Stimulated activated CD4-positive, alpha-beta T cell treated with anti-CD3 and anti-CD28 coated beads, Interleukin-15, amount 100 ng/mL, for 48 hours (primary cell): ENCODE measurements at places on chromosomes 2 and 18.

DNA sequence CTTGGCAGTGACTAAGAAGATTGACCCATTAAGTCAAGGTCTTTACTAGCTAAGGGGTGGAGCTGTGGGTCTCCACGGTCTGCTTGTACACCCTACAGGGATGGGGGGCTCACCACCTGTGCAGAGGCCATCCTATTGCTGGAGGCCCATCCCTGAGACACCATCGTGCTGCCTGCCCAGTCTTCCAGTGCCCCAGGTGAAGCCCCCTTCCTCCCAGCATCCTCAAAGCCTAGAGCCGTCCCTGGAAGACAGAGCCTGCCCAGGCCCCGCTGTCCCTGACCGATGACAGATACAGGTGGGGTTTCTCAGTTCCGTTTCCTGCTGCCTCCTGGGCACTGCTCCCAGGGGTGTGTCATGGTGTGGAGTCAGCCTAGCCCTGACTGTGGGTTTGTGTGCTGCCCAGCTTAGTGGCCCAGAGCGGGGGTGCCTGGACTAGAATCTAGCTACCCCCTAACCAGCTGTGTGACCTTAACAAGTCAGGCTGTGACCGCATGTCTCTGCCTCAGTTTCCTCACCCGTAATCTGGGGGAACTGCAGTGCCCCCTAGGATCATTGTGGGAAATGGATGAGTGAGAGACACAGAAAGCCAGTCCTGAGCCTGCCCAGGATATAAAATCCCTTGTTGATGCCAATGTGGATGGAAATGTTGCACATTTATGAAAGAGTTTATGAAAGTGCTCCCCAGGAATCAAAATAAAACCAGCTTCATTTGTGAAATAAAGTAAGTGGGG lies 2.0 kb downstream of the OTOS start:
- no peak for DNase-seq

DNA sequence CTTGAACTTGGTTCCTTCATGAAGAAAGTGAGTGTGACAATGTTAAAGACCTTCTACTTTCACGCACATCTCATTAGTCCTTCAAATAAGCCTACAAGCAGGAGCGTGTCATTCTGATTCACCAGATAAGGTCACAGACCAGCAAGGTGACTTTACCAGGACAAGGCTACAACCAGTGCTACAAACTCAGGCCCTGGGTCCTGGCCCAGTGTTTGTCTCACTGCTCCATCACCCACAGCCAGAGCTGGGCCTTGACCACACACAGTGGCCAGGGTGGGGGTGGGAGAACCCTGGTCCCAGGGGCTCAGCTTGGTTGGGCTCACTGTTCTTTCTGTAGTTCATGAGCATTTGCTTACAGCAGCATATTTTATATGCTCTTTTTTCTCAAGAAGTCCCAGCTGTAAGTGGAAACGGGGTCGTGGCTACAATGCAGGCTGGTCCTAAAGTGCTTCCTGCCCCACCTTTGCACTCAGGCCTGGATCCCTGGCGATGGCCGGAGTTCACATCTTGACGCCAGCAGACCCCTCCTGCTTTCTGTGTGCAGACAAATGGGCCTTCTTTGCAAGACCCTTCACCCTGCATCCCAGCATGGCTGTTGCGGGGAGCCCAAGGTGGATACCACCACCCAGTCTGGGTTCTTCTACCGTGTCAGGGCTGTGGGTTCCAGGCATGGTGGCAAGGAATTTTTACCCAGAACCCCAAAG lies 153.6 kb upstream of the EPAS1 start:
- no peak for DNase-seq

GRCh38 chr2:119719261-119719627 lies 40.2 kb downstream of the TMEM177 start:
- DNase-seq, result no peak

DNA sequence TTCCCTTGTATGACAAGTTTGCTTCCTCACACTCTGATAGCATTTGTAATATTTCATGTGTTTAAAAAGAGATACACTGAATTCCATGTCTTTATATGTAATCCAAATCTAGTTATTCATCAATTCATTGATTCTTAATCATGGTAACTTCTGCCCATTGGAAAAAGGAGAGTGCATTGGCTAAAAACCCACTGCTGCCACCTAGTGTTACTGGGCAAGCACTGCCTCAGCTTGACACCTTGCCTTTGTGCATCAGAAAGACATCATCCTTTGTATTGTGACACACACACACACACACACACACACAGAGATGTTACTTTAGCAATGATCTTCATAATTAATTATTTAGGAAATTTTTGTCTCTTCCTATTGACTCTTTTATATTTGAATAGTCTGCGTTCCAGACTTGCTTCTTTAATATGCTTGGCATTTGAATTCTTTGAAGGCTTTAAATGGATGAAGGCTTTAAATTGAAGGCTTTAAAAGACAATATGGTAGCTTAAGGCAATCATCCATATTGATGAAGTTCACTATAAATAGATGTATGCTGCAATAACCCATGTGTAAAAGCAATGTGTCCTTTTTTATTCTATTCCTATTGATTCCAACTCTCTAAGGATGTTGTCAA lies 414.2 kb upstream of the CHST9 start:
- peak; percentile 4 for DNase-seq

GRCh38 chr18:1559563-1559962 lies 654.9 kb downstream of the ADCYAP1 start:
- no peak for DNase-seq

- DNase-seq, result peak; percentile 7
Measured at GRCh38 chr2:208373460-208374089, 33.0 kb upstream of the PTH2R start.

DNA sequence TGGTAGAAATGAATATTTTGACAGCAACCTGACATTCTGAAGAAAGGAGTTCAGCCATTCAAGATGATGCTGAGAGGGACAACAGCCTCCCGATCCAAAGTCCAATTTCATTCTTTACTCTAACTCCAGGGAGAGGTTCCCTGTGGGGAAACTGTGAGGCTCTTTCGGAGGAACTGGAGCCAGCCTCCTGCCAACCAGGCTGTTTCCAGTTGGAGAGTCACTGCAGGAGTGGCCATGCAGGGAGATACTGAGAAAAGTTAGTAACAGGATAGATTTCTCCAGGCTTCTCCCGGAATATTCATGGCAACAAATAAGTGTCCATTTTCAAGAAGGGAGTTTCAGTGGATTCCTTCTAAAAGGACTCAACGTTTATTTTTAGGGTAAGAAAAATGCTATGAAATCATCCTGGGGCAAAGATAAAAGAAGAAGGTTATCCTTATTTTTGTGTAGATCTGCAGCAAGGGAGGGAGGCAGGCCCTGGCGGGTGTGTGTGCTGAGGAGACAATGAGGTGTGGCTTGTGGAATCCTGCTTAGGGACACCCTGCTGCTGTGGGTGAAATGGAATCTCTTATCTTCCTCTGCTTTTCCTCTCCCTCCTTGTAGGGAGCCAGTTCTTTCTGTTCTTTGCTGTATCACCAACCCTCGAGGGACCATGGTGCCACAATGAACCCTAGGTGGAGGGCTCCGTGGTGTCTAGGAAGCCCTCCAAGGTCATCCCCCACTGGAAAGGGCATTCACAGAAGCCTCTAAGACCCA lies 18.1 kb downstream of the KLHL14 start:
- DNase-seq, result no peak

- no peak for DNase-seq
Measured at GRCh38 chr2:189836644-189837043, 52.4 kb downstream of the PMS1 start.

- no peak for DNase-seq
Measured at GRCh38 chr2:71608034-71608433, 154.7 kb downstream of the DYSF start.

DNA sequence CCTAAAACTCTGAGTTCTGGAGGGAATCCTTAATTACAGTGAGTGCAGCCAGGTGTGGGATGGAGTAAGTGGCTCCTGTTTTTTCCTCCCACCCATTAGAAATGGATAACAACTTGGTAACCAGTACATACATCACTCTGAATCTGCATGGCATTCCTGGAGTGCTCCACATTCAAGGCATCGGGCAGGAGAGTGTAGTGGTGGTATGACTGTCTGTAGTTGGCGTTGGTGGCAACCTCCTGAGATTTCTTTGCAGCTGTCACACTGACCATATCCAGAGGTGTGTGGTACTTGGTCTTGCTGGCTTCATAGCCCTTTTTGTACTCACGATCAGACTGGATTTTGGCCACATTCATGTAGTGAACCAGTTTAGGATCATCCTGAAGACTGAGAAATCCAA lies 68.3 kb downstream of the NEB start:
- no peak for DNase-seq

DNA sequence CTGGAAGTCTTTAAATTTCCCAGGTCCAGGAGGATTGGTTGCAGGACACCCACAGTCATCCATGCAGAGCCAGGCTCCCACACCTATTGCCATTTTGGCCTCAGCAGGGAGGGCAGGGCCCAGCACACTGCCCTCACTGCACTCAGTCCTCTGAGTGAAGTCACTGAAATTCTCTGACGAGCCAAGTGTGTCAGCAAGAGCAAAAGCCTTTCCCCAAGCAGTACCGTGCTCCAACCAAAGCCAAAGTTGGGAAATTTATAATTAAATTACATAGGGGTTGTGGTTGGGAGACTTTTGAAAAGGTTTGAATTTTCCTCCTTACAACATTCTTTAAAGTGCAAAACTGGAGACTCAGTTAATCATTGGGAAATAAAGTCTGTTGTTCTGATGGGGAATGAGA lies 98.5 kb upstream of the CD226 start:
- DNase-seq, result no peak

GRCh38 chr2:191183516-191183915 lies 32.7 kb upstream of the STAT4 start:
- no peak for DNase-seq

GRCh38 chr2:40160751-40161218 lies 291.1 kb downstream of the SLC8A1 start:
- no peak for DNase-seq

GRCh38 chr2:52542297-52542696 lies 1225.3 kb upstream of the CHAC2 start:
- DNase-seq, result no peak

GRCh38 chr2:197306696-197307040 lies 3.9 kb downstream of the ANKRD44 start:
- no peak for DNase-seq

- no peak for DNase-seq
Measured at GRCh38 chr2:52473526-52473925, 1294.1 kb upstream of the CHAC2 start.

- DNase-seq, result no peak
Measured at GRCh38 chr2:111633643-111634042, 250.3 kb downstream of the ANAPC1 start.

- DNase-seq, result no peak
Measured at GRCh38 chr18:65343571-65343970, 407.2 kb upstream of the CDH7 start.

DNA sequence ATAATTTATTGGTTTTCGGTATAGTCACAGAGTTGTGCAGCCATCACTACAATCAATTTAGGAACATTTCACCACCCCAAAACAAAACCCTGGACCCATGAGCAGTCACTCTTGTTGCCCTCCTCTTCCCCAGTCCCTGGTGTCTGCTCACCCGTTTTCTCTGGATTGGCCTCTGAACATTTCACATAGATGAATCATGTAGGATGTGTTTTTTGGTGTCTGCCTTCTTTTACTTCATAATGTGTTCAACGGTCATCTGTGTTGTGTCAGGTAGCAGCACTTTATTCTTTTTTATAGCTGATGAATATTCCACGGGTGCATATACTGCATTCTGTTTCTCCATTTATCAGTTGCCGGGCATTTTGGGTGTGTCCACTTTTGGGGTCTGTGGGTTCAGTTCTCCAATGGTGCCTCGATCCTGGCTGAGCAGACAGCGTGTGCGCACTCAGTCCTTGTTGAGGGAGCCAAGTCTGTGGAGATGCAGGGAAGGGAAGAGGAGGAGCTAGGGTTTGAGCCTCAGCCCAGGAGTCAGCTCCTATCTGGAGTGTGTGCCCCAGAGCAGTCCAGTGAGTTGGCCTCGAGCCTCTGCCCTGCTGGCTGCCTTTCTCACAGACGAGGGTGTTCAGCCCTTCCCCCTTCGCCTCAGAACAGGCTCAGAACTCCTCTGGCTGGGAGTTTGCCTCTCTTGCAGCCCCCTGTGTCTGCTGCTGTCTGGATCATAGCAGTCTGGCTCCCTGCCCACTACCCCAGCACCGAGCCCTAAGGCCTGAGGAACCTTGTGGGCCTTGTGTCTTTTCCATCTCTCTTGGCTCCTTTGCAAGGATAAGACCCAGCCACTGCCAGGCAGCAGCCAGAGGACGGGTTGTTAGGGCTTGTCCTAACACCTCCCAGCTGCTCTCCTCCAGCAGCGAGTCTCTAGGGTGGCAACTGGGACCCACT lies 18.0 kb downstream of the C2orf74 start:
- DNase-seq, result no peak

DNA sequence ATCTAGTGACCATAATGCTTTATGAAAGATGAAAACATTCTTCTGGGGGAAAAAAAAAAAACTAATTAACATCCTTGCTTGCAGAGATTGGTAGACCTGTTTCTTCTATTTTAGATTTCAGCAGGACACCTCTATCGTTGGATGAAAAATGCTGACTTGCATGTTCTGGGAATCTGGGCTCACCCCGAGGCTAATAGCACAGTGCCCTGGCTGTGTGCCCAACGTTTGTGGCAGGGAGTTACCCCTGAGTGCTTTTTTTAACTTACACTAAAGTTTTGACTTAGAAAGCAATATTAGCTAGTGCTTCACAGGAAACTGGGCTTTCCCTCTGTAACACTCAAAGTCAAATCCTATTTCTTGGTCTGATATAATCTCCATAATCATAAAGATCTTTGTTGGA lies 233.2 kb downstream of the SLC8A1 start:
- DNase-seq, result no peak

DNA sequence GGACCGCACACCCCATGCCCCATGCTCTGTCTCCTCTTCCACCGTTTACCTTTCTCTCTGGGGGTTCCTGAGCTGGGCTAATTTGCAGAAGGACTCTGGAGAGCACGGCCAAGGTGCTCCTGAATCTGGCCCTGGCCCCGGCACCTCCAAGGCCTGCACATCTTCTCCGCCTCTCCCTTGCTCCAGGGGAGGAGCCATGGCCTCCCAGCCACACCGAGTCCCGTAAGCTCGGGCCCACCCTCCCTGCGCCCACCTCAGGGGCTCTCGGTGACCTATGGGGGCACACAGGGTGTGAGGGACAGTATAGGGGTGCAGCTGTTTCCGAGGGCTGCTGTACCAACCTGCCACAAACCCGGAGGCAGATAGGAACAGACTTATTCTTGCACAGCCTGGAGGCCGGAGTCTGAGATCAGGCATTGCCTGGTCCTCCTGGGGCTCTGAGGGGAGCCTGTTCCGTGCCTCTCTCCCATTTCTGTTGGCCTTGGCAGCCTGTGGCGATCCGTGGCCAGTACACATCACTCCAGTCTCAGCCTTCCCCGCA lies 127.3 kb upstream of the GPC1 start:
- no peak for DNase-seq

DNA sequence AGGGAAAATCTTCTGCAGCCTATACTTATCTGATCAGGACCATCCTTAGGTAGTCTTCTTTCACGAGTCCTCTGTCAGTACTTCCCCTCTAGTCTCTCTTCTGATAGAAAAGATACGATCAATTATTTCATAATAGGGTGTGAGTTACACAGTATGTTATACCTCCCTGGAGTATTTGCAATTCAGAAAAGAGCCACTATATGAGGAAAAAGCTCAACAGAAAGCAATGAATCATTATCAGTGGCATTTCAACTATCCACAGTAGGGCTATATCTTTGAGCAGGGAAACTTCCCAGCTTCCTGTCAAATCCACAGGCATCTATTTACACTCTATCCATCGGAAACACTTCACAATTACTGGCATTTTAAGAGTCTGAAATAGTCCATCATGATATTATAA lies 105.3 kb upstream of the ACVR2A start:
- no peak for DNase-seq

- DNase-seq, result no peak
Measured at GRCh38 chr2:129175051-129175450, 804.4 kb upstream of the RAB6C start.

GRCh38 chr2:68594041-68594440 lies 49.3 kb upstream of the PROKR1 start:
- no peak for DNase-seq

GRCh38 chr2:60834270-60834717 lies 47.1 kb upstream of the REL start:
- DNase-seq, result no peak
